ENCODE measurements at places on chromosomes 1 and 21.

GRCh38 chr1:156895927-156896326 lies 2.4 kb downstream of the PEAR1 start:
- no peak for DNase-seq

DNA sequence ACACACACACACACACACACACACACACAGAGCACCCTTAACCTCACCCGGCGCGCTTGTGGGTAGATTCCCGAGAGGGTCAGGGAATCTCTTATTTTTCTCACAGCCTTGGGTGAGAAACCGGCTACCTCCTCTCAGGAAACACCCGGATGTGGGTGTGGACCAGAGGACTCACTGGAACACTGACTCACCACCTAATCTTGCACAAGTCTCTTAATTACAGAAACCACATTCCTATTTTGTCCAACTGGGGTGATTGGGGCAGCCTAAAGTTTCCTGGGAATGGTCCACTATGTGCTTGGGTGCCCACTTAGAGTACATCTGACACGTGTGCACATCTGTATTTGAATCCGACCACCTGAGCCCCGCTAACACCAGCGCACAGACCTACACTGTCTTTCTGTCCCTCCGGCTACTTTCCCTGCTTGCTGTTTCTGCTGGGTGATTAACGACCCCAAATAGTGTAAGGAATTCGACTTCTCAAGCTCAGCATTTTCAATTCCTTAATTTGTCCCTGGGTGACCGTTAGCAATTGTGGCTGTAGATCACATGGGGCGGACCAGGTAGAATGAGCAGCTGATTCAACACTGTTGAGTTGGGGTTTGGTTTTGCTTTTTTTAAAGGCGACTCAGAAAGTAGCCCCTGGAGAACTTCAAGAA lies 14.0 kb upstream of the TBX15 start:
- no peak for DNase-seq

GRCh38 chr1:14668538-14668937 lies 70.1 kb downstream of the KAZN start:
- DNase-seq, result no peak

GRCh38 chr1:15733726-15734226 lies 2.3 kb upstream of the SLC25A34 start:
- DNase-seq, result no peak
